ENCODE measurements at places on chromosomes 11 and 22. TPM values are rescaled to one million over a fixed set of nuclear protein-coding genes. Genes with fewer than 3 reads are reported as not detected.

DNA sequence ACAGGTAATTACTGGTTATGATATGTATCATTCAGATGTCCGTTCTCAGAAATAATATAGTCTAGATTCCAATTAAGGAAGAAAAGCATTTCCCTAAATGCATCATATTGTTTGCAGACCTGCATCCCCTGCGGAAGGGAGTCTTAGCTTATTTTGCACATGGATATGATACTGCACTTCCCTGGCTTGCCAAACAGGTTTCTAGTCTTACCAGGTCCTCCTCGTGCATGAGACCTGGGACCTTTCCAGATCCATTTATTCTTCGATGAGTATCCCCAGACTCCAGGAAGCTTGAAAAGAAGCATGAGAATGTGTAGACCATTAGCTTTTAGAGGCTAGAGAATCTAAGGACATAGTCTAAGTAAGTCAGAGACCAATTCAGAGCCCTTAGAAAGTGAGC, 30.6 kb downstream of the CYB5R2 start:
- H3K36me3 ChIP-seq, result no peaks in the 10 kb centered on the region
- DNase-seq, result no peak
- no peak overlapping the region for H3K4me3 ChIP-seq
- H3K27me3 ChIP-seq, result peaks cover under 1% of the 10 kb centered on the region
- no peaks in the 10 kb centered on the region for H3K4me1 ChIP-seq
- no peak overlapping the region for H3K27ac ChIP-seq

TRIM5 gene
- total RNA-seq, result 2.6 TPM

- H3K27ac ChIP-seq, result peak overlapping the region; percentile 26
- no peaks in the 10 kb centered on the region for H3K27me3 ChIP-seq
- no peak overlapping the region for H3K4me3 ChIP-seq
- peaks cover 30% of the 10 kb centered on the region for H3K4me1 ChIP-seq
- DNase-seq, result no peak
Observed at GRCh38 chr22:33842421-33843094, 77.7 kb downstream of the LARGE1 start.

GRCh38 chr22:49815641-49816091, 12.0 kb downstream of the BRD1 start:
- no peak overlapping the region for H3K4me3 ChIP-seq
- H3K27me3 ChIP-seq, result peaks cover 4% of the 10 kb centered on the region
- DNase-seq, result no peak
- peaks cover 1% of the 10 kb centered on the region for H3K4me1 ChIP-seq
- H3K36me3 ChIP-seq, result no peaks in the 10 kb centered on the region
- H3K27ac ChIP-seq, result no peak overlapping the region

ADORA2A gene
- total RNA-seq, result 15.9 TPM

GPHA2 gene
- not detected for total RNA-seq

CARD18 gene
- not detected for total RNA-seq

TH gene
- total RNA-seq, result not detected

GRCh38 chr11:125517116-125517770, 21.2 kb upstream of the FEZ1 start:
- peaks cover 3% of the 10 kb centered on the region for H3K4me1 ChIP-seq
- H3K4me3 ChIP-seq, result no peak overlapping the region
- H3K27ac ChIP-seq, result no peak overlapping the region
- H3K36me3 ChIP-seq, result peaks cover 4% of the 10 kb centered on the region
- peak; percentile 25 for DNase-seq

OR8G1 gene
- total RNA-seq, result not detected

VPREB3 gene
- not detected for total RNA-seq

All from glutamatergic neuron (in vitro differentiated cells).